CD8-positive, alpha-beta memory T cell (primary cell): ENCODE measurements at places on chromosomes 16 and 17. TPM values are rescaled to one million over a fixed set of nuclear protein-coding genes. Genes with fewer than 3 reads are reported as not detected.

DNA sequence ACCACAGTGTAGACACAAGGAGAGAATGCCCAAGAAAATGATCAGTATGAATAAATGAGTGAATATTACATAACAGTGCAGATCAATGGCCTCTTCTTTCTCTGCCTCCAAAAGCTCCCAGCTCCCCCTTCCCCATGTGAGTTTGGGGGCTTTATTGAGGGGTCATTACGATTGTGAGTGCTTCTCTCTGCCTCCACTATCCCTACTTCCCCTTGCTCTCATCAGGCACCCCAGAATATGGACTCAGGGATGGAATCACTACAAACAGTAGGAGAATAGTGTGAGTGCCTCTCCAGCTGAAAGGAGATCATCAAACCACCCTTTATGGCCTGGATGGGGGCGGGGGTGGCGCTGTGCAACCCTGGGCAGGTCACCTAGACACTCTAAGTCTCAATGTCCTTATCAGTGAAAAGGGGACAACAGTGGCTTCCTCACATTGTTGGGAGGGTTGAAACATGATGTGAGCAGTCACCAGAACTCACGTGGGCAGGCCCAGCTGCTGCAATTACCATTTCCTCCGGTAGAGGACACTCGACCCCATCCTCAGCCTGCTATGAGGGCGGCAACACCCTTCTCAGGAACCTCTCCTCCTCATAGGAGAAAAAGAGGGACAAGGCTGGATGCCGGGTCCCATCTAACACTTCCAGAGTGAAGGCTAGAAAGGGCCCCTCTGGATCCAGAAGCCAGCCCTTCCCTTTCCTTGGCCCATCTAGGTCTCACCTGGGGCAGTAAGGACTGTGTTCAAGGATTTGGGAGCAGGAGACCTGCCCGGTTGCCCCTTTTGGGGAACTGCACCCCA is 2.1 kb upstream of the EPOP start:
- DNase-seq: peak; percentile 83

- DNase-seq: no peak
Measured at GRCh38 chr17:66416207-66416940, 114.0 kb downstream of the PRKCA start.

The ULK2 gene
- 5.8 TPM for total RNA-seq

GRCh38 chr16:56192986-56193945 is 2.0 kb downstream of the GNAO1 start:
- DNase-seq: no peak

The CASKIN1 gene
- total RNA-seq: 0.24 TPM

GRCh38 chr16:85142771-85143211 is 30.5 kb upstream of the CIBAR2 start:
- no peak for DNase-seq

GRCh38 chr16:1929578-1930337 is 11.5 kb upstream of the HS3ST6 start:
- peak; percentile 93 for DNase-seq

- no peak for DNase-seq
Measured at GRCh38 chr17:68176718-68177117, 71.1 kb upstream of the AMZ2 start.

GRCh38 chr16:57590654-57591085 is 37.8 kb upstream of the ADGRG1 start:
- DNase-seq: no peak

DNA sequence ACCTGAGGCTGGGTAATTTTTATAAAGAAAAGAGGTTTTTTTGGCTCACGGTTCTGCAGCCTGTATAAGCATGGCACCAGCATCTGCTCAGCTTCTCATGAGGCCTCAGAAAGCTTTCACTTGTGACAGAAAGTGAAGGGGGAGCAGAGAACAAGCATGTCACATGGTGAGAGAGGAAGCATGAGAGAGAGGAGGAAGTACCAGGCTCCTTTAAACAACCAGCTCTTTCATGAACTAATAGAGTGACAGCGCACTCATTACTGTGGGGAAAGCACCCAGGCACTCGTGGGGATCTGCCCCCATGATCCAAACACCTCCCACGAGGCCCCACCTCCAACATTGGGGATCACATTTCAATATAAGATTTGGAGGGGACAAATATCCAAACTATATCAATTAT is 86.8 kb downstream of the USP32 start:
- DNase-seq: peak; percentile 8

DNA sequence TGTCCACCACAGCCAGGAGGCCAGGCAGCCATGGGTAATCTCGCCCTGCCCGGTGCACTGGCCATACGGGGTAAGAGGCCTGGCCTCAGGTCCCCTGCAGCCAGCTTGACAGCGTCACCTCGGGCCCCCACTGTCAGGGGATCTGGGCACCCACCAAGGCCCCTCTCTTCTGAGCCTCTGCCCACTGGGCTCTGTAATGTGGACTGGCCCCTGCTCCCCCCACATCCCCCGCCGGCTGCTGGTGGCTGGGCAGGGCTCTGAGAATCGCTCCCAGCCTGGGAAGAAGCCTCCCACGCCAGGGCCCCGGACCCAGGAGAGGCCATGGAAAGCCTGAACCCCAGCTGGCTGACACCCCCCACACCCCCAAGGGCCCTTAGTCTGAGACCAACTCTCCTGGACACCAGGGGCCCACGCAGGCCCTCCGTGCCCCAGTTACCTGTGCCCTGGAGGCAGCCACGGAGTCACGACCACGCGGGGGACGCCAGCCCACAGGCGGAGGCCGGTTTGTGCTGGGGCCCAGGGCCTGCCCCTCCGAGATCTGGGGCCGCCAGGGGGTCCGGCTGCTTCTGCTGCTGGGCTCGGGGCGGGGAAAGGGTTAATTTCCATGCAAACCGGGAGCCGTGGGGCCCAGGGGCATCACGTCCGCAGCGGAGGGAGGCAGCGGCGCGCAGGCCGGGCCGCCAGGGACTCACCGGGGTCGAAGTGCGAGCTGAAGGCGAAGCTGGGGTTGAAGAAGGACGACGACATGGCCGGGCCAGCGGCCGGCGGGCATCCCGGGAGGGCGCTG is at the start of gene PVALEF:
PVALEF (plus strand) TSS at position 262 of the 787 bp plus-strand sequence. CDS start 15,720 bp downstream, outside the sequence.
- DNase-seq: no peak

GRCh38 chr16:65318138-65318537 is 196.3 kb upstream of the CDH11 start:
- no peak for DNase-seq

GRCh38 chr17:36880268-36880905 is 56.9 kb upstream of the LHX1 start:
- DNase-seq: no peak

GRCh38 chr17:6502871-6503509 is 53.4 kb downstream of the PITPNM3 start:
- no peak for DNase-seq

GRCh38 chr17:78449983-78450595 is 71.6 kb downstream of the PGS1 start:
- no peak for DNase-seq

The PKMYT1 gene
- total RNA-seq: 112 TPM

GRCh38 chr16:15770107-15770506 is 86.7 kb downstream of the MYH11 start:
- no peak for DNase-seq

DNA sequence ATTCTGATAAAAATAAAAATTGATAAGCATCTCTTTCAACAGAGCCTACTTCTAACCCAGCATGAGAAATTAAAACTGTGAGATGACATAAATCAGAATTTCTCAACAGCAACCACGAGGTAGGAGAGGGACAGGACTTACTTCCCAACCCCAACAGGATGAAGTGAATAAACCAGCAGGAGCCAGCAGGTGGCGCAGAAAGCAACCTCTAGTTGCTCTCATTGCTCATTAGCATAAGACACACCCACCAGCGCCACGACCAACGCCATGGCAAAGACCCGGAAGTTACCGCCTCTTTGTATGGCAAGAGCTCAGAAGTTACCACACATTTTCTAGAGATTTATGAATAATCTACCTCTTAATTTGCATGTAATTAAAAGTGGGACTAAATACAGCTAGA is 189.4 kb upstream of the CDH8 start:
- no peak for DNase-seq

- DNase-seq: no peak
Measured at GRCh38 chr17:61522088-61522487, 68.9 kb downstream of the NACA2 start.

DNA sequence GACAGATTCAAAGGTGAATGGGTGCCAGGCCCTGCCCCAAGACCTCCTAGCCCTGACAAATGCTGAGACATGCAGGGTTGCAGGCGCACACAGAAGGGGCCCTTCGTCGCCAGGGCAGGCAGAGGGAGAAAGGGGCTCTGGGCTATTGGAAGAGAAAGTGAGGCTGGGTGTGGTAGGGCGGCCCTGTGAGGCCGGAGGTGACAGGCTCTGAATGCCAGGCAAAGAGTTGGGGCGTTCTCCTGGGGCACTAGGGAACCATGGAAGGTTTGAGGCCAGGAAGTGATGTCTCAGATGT is 26.4 kb upstream of the NXPH3 start:
- no peak for DNase-seq

The CCDC47 gene
- total RNA-seq: 93.0 TPM

- DNase-seq: no peak
Measured at GRCh38 chr16:27181019-27181790, 22.1 kb upstream of the KDM8 start.

The LITAF gene
- total RNA-seq: 199 TPM

The KCNJ12 gene
- not detected for total RNA-seq

The FBXL20 gene
- 21.4 TPM for total RNA-seq

GRCh38 chr17:82959990-82960418 is 119.4 kb upstream of the METRNL start:
- no peak for DNase-seq

DNA sequence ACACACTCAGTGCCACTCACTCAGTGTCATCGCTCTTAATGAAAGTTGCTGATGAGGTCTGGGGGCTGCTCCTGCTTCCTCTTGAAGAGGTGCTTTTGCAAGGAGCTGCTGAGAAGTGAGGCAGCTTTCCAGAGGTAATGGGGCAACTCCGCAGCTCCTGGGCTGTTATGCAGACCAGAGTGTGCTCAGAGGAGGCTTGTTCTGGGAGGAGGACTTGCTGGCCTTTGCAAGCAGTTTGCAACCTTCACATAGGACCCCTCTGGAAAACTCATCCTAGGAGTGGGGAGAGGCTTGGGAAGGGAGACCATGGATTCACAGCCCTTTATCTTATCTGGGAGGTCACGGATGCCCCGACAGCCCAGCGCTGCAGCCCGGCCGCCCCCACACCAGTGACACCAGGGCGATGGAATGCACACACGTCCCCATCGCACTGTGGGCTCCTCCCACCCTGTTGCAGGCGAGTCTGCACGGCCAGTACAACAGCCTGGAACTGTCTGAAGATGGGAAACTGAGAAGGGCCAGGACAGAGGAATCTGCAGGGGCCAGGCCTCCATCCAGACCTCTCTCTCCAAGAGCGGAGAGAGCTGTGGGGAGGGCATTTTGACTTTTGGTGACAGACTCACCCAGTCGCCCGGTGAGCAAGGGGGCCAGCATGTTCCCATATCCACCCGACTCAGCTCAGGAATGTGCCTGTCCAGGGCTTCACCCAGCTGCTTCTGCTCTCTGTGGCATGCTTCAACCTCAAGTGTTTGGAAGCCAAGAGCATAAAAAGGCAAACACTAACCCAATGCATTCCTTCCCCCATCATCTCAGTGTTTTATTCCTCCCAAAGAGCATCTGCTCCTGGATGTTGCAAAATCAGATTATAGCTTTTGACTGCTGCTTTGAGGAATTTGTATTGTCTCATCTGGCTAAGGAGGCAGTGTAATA is 78.6 kb upstream of the ZNF469 start:
- no peak for DNase-seq

- DNase-seq: no peak
Measured at GRCh38 chr17:7781429-7781828, 52.6 kb upstream of the KDM6B start.

The PLLP gene
- total RNA-seq: not detected
